ENCODE measurements at places on chromosomes 3 and 15.

DNA sequence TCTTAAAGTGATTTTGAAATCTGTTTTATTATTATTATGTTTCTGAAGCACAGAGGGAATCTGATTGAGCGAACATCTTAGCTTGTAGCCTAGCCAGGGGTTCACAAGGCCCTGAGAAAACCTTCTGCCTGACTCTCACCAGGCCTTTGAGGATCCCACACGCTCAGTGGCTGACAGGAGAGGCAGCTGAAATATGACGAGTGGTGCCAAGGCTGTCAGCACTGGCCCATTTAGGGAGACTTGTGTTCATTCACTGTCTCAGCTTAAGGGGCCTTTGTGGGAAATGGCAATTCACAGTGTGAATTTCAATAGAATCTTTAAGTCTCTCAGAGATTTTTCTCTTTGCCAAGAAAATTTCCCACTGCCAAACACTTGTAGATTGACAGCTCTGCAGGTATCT lies 770.9 kb downstream of the TUSC7 start:
- no peak for DNase-seq

DNA sequence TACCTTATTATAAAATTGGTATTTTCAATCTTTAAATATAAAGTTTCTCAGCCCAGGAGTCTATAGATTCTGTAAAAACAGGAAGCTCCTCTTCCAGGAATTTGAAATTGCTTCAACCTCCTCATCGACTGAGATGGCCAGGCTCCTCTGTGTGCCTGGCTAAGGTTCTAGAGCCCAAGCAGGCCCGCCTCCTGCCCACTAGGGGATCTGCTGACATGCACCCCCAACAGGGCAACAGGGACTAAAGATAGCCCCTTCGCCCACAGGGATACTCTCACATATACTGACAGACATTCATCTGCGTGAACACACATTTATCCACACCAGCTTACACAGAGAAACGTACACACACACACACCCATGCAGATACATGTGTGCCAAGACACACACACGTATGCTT lies 183.1 kb upstream of the TLE3 start:
- no peak for DNase-seq

DNA sequence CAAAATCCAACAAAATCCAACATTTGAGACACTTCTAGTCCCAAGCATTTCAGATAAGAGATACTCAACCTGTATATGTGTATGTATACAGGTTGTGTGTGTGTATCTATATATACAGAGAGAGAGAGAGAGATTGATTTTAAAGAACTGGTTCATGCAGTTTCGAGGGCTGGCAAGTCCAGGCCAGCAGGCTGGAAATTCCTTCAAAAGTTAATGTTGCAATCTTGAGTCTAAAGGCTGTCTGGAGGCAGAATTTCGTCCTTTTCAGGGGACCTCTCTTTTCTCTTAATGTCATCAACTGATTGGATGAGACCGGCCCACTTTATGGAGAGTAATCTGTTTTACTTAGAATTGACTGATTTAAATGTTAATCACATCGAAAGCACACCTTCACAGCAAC lies 199.6 kb upstream of the IL12A start:
- no peak for DNase-seq

GRCh38 chr3:121648219-121648958 lies 12.3 kb downstream of the HCLS1 start:
- peak; percentile 98 for DNase-seq

DNA sequence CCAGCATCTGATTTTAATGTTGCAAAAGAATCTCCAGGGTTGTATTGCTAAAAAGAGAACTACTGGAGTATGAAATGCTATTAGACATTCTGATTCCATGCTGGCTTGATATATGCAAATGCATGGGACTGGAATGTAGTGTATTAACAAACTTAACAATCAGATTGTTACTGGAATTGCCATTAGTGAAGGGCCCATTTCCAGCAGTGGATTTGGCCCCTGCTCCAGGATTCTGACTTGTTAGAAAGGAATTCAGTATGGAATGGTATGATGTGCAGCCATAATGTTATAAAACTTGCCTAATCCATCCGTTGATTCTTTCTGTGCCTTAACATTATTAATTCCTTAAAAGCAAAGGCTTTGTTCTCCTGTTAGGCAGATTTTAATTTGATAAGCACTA lies 7.9 kb downstream of the ARRDC4 start:
- no peak for DNase-seq

GRCh38 chr3:45477041-45477725 lies 88.8 kb downstream of the LARS2 start:
- no peak for DNase-seq

- no peak for DNase-seq
Measured at GRCh38 chr3:132772252-132772651, 50.0 kb upstream of the NPHP3 start.

DNA sequence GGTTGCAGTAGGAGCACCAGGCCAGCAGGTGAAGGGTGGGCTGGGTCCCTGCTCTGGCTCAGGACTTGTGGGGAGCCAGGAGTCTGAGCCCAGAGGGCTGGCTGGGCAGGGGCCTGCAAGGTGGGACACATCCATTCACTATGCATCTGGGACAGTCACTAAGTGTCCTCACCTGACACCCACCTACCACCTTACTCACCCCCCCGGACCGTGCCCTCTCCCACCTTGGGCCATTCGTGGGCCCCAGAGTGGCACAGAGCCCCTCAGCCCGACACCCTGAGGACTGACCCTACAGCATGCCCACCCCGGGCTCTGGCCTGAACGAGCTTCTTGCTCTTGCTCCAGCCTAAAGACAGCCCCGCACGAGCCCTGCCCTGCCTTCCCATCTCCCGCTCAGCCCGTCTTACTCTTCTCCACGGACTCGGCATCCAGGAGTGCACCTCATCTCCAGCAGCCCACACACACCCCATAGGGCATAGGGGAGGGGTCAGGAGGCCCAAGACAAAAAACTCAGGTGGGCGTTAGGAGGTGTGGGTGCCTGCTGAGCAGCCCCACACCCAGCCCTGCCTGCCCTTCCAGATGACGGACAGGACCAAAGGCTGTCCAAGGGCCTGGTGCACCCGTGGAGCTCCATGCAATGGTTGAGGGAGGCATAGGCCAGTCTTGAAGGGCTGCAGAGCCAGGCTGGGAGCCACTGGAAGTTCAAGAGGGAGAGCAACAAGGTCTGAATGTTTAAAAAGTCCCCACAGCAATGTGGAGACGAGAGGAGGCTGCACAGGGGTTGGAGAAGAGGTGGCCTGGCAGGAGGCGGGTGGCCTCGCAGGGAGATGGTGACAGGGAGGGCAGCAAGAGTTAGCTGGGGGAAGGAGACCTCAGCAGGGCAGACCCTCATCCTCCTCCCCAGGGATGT lies 27.0 kb downstream of the PTH1R start:
- DNase-seq = no peak

DNA sequence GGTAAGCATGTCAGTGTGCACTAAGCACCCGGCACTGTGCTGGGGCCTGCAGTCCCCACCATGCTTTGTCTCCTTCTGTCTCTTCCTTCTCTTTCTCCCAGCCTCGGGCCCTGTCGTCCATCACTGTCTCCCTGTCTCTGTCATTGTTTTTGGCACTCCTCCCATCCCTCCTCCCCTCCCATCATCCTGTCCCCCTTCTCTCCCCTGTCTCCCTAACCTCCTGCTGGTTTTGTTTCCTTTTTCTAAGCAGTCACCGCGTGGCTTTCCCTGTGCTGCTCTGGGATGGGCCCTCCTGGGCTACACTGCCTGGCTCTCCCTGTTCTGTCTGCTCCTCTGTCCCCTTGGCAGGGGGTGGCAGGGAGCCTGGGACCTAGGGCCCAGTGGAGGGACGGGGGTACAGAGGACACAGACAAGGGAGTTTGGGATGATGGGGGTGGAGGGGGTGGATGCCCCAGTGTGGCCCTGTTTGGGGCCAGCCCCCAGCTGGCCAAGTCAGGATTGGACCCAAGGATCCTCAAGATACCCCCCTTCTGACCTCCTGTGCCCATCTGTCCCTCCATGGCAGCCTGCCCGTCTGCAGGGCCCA lies 5.7 kb downstream of the CHST13 start:
- no peak for DNase-seq

- peak; percentile 33 for DNase-seq
Measured at GRCh38 chr3:188026191-188026968, 127.6 kb upstream of the LPP start.

- DNase-seq = no peak
Measured at GRCh38 chr3:191376516-191377141, 46.3 kb upstream of the UTS2B start.

DNA sequence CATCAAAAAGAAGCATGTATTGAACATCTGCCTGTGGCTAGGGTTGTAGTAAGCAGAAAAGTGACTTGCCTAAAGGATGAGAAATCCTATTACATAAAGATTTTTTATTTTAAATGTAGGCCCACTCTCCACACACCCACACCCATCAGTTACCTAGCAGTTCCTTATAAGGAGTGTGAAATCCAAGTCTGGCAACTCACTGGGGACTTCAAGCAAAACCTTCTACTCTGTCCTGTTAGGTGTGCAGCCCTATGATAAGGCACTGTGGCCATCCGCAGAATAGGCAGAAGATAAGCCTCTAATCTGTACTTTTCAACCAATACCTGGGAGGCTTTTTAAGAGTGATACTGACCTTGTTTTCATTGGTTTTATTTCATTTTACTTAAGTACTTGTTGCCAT lies 52.7 kb upstream of the TJP1 start:
- DNase-seq = no peak

DNA sequence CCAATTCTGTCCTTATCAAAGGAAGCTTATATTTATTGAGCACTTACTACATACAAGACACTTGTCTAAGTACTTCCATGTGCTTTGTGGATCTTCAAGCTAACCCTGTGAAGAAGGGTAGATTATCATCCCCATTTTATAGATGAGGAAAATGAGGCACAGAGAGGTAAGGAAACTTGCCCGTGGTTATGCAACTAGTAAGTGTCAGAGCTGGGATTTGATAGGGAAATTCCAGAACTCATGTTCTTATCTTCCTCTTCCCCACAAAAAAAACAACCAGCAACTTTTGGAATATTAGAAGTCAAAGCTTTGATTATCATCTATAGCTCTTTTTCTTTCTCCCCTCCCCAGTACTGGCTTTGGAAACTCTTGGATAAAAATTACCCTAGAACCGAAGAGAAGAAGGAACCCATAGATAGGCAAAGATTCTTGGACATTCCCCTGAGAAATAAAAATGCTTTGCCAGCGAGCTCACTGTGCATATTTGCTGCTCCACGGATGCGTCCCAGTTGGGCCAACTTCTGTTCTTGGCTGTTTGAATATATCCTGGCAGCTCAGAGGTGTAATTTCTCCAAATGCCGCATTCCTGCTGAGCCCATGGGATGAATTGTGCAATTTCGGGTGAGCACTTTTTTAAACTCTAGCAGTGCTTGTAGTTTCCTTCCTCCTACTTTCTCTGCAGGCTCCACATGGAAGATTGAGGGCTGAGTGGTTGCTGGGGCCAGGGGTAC lies 591.5 kb upstream of the CFAP20DC start:
- no peak for DNase-seq

DNA sequence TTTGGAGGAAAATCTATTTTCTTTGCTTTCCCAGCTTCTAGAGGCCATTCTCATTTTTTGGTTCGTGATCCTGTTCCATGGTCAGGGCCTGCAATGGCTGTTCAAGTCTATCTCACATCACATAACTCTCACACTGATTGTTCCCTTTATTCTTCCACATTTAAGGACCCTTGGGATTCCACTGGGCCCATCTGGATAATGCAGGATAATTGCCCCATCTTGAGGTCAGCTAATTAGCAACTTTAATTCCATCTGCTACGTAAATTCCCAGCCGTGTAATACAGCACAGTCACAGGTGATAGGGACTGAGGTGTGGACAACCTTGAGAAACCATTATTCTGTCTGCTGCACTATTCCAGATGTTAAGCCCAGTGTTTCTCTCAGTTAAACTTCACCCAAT lies 311.6 kb upstream of the CNTN4 start:
- no peak for DNase-seq

- DNase-seq = no peak
Measured at GRCh38 chr3:78613421-78613879, 1154.3 kb downstream of the ROBO1 start.

GRCh38 chr3:71125738-71126137 lies 457.8 kb downstream of the FOXP1 start:
- no peak for DNase-seq

DNA sequence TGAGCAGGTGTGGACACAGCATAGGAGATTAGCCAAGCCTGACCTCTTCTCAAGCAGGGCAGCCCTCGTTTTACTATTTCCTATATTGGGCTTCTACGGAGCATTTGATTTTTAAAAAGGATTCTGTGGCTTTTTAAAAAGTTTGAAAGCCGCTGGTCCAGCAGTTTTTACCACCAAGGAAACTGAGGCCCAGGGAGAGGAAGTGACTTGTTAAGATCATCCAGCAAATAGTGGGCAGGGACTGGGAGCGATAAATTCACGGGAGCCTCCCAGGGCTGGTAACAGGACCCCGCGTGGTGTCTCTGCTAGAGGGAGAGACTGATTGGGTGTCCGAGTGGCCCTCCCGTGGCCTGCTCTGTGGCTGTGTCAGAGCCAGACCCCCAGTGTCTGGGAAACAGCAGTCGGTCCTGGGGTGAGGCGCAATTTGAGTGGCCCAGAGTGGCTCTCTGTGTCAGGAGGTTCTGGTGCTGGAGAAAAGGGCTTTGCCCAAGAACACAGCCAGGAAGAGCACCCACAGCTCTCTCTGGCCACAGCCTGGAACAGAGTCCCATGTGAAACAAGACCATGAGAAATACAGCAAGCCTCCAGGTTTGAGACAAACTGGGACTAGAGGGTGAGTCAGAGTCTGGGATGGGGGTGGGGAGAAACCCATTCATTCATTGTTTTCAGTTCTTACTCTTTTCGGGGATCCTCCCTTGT lies 4.2 kb downstream of the FURIN start:
- no peak for DNase-seq

GRCh38 chr3:183576487-183577107 lies 21.1 kb upstream of the KLHL6 start:
- DNase-seq = peak; percentile 74

GRCh38 chr3:114846779-114847178 lies 300.3 kb downstream of the ZBTB20 start:
- no peak for DNase-seq

GRCh38 chr3:127820826-127821313 lies 1.4 kb downstream of the MGLL start:
- no peak for DNase-seq

- DNase-seq = no peak
Measured at GRCh38 chr3:6047016-6047415, 813.9 kb upstream of the GRM7 start.

- DNase-seq = no peak
Measured at GRCh38 chr3:24541935-24542334, 47.3 kb upstream of the THRB start.

DNA sequence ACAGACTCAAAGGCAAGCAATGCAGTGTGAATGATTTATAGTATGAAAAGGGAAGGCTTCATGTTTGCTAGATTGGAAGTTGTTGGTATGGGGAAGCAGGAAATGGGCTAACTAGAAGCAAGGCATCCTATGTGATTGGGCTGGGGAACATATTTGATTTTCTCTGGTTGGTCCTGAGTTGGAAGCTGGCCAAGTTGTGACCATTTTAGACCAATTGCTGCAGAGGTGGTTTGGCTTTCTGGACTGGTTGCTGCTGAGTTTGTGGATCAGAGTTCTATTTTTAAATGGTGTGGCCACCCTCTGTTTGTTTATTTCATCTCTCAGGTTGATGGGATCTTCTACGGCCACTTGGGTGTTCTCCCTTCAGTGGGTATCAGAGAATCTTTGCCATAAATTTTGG lies 39.7 kb downstream of the NUDT16 start:
- DNase-seq = no peak

Measured in NCI-H446 (cell line).